ENCODE measurements at places on chromosomes 11 and 22.

DNA sequence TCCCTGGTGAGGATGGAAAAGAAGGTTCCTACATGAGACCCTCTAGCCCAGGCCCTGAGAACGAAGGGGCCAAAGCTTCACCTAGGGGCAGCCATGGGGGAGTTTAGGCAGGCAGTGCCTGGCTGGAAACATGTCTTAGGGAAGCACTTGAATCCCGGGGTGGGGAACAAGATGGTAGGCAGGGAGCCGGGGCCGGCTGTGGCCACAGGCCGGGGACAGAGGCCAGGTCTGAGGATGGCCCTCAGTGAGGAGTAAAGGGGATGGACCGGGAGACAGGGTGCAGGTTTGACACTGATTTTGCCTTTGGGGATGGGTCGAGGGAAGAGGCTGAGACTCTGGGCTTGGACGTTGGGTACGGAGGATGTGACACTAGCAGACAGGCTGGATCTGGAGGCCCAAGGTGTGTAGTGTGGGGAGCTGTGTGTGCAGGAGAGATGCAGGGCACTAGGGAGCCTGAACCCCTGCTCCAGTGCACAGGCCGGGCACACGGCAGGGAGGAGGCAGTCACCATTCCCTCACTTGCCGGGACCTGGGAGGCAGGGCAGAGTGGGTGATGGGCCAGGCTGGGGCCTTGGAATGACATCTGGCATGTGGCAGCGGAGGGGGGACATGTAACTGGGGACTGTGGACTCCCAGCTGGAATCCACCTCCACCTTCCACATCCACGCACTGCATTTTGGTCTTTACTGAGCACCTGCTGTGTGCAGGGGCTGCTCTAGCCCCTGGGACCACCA lies 6.1 kb downstream of the RTN4R start:
- no peak for DNase-seq

DNA sequence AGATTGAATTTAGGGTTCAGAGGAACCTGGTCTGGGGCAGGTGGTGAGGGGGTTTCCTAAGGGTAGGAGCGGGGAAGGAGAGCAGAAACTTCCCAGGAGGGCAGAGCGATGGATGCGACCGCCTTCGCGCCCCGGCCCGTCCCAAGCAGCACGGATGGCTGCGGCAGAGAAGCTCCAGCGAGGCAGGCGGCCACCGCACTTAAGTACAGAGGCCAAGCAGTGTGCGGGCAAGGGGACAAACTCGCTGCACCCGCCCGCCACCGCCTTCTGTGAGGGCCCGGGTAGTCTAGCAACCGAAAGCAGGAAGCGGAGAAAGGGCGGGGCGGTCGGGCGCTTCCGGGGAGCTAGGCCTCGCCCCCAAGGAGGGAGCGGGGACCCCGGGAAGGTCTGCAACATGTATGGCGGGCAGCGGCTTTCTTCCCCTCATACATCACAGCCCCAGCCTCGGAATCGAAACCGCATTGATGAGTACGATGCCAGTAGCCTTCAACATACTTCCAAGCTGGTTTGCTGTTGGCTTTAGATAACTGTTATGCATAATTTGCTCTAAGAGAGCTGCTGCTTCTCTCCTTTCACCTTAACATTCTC lies at the start of gene AGBL2:
TSS of gene AGBL2 (minus strand) at position 288 of the 588 bp plus-strand sequence. CDS start 719 bp downstream, outside the sequence.
- peak; percentile 79 for DNase-seq

GRCh38 chr22:22111267-22111751 lies 128.7 kb upstream of the TOP3B start:
- DNase-seq = peak; percentile 79

DNA sequence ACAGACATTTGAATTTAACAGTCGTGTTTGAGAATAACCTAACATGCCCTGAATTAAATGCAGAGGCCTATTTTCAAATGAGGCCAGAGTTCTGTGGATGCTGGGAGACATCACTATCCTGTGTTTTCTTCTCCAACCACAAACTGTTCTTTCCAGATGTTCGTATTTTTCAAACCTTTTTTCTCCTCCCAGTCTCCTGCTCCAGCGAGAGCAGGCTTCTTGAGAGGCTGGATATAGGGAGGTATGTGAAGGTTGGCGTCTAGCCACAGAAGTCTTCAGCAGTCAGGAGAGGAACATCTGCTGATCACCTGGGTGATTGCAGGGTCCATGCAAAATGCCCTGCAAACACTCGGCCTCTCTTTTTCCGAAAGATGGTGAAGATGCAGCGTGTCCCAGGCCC lies 126.3 kb downstream of the C11orf91 start:
- no peak for DNase-seq

GRCh38 chr11:118746988-118747585 lies 43.9 kb downstream of the DDX6 start:
- DNase-seq = no peak

- no peak for DNase-seq
Measured at GRCh38 chr11:46235777-46236688, 41.4 kb upstream of the CREB3L1 start.

GRCh38 chr11:95325777-95326258 lies 94.8 kb upstream of the SESN3 start:
- no peak for DNase-seq

DNA sequence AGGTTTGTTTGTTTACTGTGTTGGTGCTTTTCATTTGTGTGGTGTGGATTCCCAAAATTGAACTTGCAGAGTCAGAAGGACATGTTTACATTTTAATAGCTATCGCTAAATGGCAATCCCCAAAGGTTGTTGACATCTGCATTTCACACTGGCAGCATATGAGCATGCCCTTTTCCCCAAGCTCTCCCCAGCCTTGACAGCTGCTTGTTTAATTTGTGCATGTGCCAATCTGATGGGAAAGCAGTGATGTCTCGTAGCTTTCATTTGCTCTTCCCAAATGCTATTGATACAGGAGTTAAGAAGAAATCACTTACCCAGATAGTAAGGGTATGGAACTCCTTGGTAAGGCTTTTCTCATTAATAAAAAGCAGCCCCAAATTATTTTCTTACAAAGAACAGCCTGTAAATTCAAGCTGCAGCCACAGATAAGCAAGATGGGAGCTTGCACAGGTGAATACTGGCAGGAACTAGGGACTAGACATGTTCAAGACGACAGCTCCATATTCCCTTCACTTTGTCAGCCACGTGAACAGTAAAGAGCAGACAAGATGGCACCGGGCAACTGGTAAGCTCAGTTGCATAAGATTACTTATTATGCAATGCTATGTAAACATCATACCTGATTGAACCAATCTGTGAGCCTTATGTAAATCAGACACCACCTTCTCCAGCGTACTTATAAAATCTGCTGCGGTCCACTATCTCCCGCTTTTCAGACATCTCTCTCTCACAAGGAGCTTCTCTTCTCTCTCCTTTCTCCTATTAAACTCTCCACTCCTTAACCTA lies 87.4 kb downstream of the IGLL5 start:
- no peak for DNase-seq

GRCh38 chr22:39898997-39899396 lies 1.9 kb upstream of the GRAP2 start:
- no peak for DNase-seq

GRCh38 chr11:2289859-2290258 lies 11.9 kb downstream of the C11orf21 start:
- no peak for DNase-seq

DNA sequence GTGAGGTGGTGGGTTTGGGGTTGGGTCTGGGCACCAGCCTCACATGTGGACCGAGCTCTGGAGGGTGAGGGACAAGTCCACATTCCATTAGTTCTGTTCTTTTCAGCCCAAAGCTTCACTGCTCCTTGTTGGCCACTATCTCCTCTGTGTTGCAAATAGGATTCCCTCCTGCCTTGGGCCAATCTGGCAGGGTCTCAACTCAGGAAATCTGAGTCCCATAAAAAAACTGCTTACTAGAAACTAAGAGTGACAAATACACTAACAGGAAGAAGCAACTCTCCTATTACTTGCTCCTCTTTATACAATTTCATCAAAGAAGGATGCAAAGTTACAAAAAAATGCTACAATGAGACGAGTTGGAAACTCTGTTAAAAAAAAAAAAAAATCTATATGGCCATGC lies 66.2 kb upstream of the CSNK1E start:
- no peak for DNase-seq

GRCh38 chr11:123386796-123387510 lies 43.1 kb upstream of the GRAMD1B start:
- no peak for DNase-seq

GRCh38 chr11:8331767-8332166 lies 68.1 kb upstream of the LMO1 start:
- no peak for DNase-seq

GRCh38 chr11:87892291-87892690 lies 283.0 kb downstream of the RAB38 start:
- DNase-seq = no peak

GRCh38 chr11:121589946-121590537 lies 137.3 kb upstream of the SORL1-AS1 start:
- DNase-seq = no peak

DNA sequence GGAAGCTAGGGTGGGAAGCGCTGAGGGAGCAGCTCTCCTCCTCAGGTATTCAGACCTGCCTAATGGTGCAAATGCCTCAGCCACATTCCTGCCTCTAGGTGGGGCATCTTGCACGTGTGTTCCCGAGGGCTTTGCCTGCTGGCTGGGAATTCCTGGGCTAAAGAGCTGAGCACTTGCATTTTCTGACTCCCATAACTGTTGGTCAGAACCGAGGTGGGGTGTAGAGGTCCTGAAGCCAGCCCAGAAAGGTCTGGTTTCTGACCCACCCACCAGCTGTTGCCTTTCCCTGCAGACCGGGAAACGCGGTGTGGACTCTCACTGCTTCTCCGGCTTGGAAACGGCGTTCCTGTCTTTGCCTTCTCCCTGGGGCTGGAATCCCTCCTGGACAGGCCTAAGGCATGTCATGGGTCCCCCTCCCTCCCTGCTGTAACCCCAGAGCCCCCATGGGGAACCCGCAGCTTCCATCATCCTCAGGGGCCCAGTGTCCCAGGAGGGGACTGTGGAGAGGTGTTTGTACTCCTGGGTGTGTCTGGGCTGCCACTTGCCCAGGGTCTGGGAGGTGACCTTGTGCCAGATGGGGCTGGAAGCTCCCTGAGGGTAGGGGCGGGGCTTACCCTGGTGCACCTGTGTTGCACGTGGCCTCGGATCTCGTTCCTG lies 24.0 kb upstream of the SMIM38 start:
- peak; percentile 80 for DNase-seq

DNA sequence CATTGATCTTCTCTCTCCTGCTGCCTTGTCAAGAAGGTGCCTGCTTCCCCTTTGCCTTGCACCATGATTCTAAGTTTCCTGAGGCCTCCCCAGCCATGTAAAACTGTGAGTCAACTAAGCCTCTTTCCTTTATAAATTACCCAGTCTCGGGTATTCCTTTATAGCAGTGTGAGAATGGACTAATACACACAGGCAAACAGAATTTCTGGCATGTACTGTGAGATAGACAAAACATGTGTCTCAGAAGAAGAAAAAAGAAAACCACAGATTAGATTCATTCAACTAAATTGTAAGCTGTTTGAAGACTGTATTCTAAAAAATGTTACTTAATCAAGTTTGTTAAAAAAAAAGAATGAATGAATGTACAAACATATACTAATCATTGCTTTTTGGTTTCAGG lies 1.5 kb upstream of the MMP20 start:
- no peak for DNase-seq
